Kidney (tissue), 22 donors: ENCODE measurements at places on chromosomes 5 and 9. TPM values are rescaled to one million over a fixed set of nuclear protein-coding genes. Genes with fewer than 3 reads are reported as not detected.

The SLC25A2 gene
- not detected for polyA plus RNA-seq

The IFNB1 gene
- polyA plus RNA-seq, result not detected

DNA sequence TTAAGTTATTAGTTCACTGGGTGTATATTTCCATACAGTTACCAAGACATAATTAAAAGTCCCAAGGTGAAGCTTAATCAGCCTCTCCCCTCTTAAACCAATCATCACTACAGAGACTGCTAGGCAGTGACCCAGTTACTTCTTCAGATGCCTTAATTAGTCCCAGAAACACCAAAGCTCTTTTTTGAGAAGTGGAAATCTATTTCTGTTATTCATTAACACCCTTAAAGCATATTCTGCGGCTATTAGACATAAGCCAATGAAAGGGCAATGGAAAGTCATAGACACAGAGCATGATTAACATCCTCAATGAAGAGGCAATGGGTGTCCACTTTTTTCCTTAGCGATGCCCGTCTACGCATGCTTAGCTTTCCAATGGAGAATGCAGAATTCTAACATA is 48.3 kb upstream of the DNAH5 start:
- no peaks in the 10 kb centered on the region for H3K36me3 ChIP-seq
- no peak overlapping the region for H3K27ac ChIP-seq
- no peaks in the 10 kb centered on the region for H3K4me1 ChIP-seq
- H3K27me3 ChIP-seq, result no peaks in the 10 kb centered on the region
- H3K4me3 ChIP-seq, result no peak overlapping the region
- DNase-seq, result no peak

The CDC14B gene
- polyA plus RNA-seq, result 9.1 TPM

The ENC1 gene
- polyA plus RNA-seq, result 5.3 TPM

DNA sequence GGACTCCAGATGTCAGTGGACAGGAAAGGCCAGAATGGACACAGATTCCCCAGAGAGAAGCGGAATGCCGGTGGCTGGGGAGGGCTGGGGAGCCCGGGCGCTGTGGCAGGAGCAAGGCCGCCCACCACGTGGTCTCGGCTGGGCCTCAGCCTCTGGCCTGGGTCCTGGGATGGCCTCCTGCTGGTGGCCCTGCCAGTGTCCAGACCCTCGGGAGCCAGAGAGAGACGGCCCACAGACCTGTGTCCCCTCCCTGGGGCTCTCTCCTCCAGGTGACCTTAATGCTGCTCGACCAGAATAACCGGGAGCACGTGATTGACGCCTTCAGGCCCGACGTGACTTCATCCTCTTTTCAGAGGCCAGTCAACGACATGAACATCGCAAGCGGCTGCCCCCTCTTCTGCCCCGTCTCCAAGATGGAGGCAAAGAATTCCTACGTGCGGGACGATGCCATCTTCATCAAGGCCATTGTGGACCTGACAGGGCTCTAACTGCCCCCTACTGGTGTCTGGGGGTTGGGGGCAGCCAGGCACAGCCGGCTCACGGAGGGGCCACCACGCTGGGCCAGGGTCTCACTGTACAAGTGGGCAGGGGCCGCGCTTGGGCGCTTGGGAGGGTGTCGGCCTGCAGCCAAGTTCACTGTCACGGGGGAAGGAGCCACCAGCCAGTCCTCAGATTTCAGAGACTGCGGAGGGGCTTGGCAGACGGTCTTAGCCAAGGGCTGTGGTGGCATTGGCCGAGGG is 19.0 kb downstream of the FBXW5 start:
- no peaks in the 10 kb centered on the region for H3K4me1 ChIP-seq
- peak overlapping the region; percentile 32 for H3K27ac ChIP-seq
- H3K4me3 ChIP-seq, result no peak overlapping the region
- H3K36me3 ChIP-seq, result no peaks in the 10 kb centered on the region

The ADRB2 gene
- polyA plus RNA-seq, result 0.92 TPM
